WTC11 (cell line): ENCODE measurements at places on chromosomes 12 and 14.

DNA sequence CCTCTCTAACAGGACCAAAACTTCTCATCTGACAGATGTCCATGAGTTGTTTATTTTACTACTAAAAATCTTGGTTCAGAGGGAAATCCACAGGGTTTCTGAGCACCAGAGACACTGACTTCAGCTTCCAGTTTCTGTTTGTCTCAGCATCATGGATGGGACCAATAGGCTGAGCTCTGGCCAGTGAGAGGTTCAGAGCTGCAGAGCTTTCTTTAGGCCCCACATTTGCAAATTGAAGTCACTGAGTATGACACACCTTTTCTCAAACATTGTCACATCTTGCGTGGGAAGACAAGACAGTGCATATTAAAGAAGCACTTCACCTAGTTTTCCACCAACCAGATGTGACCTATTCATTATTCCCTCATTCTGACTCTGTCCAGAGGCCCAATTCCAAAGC, 45.2 kb downstream of the RDH12 start:
- no peak for DNase-seq

DNA sequence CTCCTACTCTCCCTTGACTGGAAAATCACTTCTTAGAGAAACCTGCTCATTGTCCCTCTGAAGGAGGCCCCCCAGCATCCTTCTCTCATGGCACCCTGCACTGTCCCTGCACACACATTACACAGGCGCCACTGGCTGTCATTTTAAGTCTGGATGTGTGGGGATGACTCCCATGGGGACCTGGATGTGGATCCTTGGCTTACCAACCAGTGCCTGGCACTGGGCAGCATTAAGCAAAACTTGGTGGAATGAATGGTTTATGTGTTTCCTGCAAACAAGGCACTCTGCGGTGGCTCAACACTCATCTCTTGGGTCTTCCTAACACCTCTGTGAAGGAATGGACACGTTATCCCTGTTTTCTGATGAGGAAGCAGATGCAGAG, 162.4 kb downstream of the RBM19 start:
- no peak for DNase-seq

DNA sequence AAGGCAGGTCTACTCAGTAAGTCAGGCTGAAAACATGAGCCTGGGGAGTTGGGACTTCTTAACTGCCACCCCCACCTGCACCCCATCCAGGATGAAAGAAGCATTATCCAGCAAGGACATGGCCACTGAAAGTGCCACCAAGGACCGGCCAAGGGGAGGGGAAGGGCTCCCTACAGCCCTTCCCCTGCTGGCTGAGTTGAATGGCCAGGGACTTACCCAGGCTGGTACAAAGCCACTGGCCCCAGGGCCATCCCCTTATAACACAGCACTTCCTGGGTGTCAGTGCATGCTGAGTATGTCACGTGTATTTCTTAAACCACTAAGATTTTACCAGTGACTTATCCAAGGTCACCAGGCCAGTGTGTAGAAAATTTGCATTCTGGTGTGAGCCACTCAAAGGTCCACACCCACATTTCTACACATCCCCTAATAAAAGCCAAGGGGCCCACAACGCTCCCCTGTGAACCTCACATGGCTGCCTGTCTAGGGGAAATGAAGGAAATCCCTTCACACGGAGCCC, 29.3 kb upstream of the ZFP36L1 start:
- DNase-seq, result no peak

DNA sequence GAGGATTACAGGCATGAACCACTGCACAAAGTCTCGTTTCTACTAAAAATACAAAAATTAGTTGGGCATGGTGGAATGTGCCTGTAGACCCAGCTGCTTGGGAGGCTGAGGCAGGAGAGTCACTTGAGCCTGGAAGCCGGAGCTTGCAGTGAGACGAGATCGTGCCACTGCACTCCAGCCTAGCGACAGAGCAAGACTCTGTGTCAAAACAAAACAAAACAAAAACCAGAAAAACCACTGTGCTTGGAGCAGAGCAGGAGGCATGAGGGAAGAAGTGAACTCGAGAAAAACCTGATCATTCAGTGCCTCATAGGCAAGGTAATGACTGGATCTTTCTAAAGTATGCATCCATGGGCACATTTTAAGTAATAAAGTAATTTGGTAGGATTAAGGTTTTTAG, 487.8 kb downstream of the KCNH5 start:
- no peak for DNase-seq

DNA sequence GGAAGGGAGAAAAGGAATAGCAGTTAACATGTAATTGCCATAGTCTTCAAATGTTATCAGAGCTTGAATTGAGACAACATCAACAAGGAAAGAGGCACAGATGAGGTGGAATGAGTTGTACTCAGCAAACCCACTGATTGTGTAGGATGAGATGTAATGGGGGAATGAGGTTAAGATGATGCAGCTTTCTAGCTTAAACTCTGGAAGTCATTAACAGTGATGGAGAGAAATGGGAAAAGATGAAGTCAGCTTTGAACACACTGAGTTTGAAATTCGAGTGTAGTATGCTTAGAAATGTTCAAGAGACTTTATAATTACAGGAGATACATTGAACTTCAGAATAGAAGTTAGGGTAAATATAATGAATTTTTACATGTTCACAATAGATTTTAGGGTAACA, 106.9 kb downstream of the PRKD1 start:
- no peak for DNase-seq

- DNase-seq, result no peak
These were observed 22.2 kb upstream of the CCND2 start for GRCh38 chr12:4251216-4251891.

DNA sequence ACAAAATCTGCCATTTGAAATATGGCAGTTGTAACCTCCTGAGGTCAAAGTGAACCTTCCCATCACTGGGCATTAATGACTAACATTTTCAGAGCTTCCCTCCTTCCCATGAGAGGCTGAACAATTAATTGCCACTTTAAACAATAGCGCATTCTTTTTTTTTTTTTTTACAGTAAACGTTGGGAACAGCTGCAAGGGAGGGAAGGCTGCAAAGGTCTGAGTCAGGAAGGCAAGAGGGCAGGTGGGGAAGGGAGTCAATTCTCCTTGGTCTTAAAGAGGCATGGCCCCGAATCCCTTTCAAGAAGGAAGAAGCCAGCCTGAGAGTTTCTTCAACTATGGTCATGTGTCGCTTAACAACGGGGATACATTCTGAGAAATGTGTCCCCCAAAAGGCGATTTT, 41.0 kb upstream of the PLEKHG3 start:
- DNase-seq, result no peak

GRCh38 chr12:9227950-9228349, 19.8 kb upstream of the PZP start:
- no peak for DNase-seq

DNA sequence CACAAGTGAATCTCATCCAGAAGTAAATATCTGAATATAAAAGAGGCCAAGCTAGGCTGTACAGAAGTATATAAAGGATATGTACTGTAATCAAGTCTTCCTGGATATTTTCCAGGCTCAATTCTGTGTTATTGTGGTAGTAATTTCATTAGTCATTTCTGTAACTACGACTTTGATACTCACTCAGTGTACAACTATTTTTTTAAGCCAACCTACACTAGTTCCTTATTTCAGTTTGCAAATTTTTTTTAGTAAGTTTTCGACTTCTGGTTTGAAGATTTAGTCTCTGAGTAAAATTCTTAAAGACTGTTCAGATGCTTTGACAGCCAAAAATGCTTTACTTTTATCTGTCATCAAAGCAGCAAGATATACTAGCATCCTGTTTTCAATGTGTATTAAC, 130.8 kb downstream of the CAPZA3 start:
- DNase-seq, result no peak

GRCh38 chr14:51912112-51912786, 51.8 kb downstream of the GNG2 start:
- DNase-seq, result no peak

DNA sequence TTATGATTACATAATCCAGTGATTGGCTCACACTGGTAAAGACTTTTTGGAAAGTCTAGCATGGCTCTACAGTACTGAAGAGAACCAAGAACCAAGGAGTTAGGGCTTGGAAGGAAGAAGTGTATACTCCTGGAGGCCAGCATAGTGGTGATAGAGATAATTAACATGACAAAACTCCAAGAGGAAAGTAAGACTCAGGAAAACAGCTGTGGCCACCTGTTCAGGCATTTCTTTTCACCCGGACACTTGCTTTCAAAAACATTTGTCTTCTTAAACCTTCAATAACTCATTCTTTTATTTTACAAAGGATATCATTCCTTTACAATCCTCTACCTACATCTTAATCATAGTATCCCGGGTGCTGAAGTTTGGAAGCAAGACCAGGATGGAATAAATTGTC, 50.9 kb downstream of the KLHL28 start:
- no peak for DNase-seq

DNA sequence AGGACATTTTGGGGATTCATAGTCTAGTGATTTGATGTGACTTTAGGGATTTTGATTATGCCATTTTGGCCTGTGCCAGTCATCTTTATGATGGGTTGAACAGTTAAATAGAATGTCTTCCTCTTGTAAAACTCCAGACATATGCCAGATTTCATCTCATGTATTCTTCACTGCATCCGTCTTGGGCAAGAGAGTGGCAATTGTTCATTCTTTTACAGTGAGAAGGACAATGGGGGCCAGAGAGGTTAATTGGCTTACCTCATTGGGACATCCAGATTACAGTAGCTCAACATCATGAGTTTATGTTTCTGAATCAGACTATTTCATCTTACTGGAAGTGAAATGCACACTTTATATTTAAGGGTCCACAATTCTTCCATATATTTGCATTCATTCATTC, 108.2 kb upstream of the SLC38A2 start:
- no peak for DNase-seq

GRCh38 chr14:22715890-22716289, 50.6 kb upstream of the OXA1L start:
- no peak for DNase-seq

- DNase-seq, result no peak
These were observed 1140.6 kb downstream of the BCL11B start for GRCh38 chr14:98131406-98131805.

- no peak for DNase-seq
These were observed 106.3 kb downstream of the ETNK1 start for GRCh38 chr12:22731236-22731635.
